ENCODE measurements at places on chromosomes 7 and 10.

- DNase-seq: no peak
These were observed 35.4 kb upstream of the COL13A1 start for GRCh38 chr10:69766161-69766910.

DNA sequence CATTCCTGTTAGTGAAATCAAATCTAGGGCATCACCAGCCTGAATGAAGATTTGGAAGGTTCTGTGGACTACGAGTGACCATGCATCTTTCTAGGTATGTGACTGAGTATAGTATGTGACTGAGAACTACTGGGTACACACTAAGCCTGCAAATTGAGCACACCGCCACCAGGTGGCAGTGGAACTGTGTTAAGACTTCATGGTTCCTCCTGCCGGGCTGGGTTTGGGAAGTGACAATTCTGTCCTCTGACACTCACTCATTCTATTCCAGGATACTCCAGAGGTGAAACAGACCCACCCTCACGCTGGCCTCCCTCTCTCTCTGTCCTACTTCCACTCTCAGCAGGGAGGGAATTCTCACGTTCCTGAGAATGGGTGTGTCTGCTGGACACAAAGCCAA lies 84.0 kb upstream of the TMEM248 start:
- DNase-seq: no peak

DNA sequence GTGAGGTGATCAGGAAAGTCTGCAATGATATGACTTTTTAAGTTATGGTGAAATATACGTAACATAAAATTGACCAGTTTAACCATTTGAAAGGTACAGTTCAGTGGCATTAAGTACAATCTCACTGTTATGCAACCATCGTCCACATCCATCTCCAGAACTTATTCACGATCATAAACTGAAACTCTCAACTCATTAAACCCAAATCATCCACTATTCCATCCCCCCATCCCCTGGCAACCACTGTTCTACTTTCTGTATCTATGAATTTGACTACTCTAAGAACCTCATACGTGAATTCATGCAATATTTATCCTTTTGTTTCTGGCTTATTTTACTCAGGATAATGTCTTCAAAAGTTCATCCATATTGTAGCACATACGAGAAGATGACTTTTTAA lies 48.4 kb downstream of the TFAM start:
- DNase-seq: no peak

DNA sequence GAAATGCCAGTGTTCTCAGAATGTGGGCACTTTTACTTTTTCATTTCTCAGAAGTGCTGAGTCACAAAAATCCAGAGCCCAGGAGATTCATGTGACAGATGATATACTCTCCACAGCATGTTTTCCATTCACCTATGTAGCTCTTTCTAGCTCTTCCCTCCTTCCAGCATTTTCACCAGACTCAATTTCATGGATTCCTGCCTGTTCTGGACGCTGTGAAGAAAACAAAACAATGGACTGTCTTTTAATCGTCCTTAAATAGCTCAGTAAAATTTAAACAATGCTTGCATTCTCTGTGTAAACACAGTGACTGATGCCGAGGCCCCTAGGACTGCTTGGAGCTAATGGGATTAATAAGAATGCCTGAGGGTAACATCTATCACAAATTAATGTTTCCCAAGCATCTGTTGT lies 25.5 kb downstream of the ZNF713 start:
- DNase-seq: no peak

GRCh38 chr10:71836596-71836974 lies 14.5 kb downstream of the PSAP start:
- DNase-seq: no peak

- DNase-seq: no peak
These were observed 32.8 kb downstream of the INPP5F start for GRCh38 chr10:119758448-119759195.

Measured in stimulated activated CD4-positive, alpha-beta T cell treated with anti-CD3 and anti-CD28 coated beads, TNF-alpha, amount 100 ng/mL, for 1 hour (primary cell).